ENCODE measurements at places on chromosomes 5 and 9. TPM values are rescaled to one million over a fixed set of nuclear protein-coding genes. Genes with fewer than 3 reads are reported as not detected.

- no peak for DNase-seq
These were observed 149.1 kb downstream of the TENT4A start for GRCh38 chr5:6862306-6862705.

- DNase-seq: no peak
These were observed 21.0 kb upstream of the NPR3 start for GRCh38 chr5:32690153-32690552.

- DNase-seq: no peak
These were observed 15.0 kb downstream of the ARHGAP26 start for GRCh38 chr5:142785206-142785605.

DNA sequence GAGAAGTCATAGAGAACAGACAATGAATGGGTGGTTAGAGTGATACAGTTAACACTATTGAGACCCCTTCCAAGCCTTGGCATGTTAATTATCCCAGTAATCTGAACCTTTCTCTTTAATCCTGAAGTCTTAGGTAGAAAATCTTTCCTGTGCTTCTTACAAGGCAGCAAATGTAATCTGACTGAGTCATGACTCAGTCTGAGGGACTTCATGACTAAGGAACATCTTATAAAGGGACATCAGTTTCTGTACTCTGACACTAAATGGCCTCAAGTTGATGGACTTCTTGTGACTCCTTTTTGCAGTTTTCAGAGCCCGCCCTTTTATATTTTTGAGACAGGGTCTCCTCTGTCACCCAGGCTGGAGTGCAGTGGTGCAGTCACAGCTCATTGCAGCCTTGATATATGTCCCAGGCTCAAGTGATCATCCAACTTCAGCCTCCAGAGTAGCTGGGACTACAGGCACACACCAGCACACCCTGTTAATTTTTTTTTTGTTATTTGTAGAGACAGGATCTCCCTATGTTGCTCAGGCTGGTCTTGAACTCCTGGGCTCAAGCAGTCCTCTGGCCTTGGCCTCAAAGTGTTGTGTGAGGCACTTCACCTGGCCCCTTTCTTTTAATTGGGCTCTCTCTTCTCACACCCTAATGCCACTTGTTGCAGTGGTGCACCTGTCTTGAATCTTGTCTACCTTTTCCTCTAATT, 9.5 kb downstream of the EXOSC3 start:
- DNase-seq: no peak

- DNase-seq: no peak
These were observed 95.9 kb downstream of the CDH6 start for GRCh38 chr5:31289429-31289828.

- no peak for DNase-seq
These were observed 6.3 kb upstream of the MVB12B start for GRCh38 chr9:126320158-126320922.

GRCh38 chr9:96604004-96604319, 15.7 kb downstream of the CDC14B start:
- DNase-seq: peak; percentile 17

GRCh38 chr5:10634050-10634449, 70.2 kb downstream of the ANKRD33B start:
- DNase-seq: no peak

- DNase-seq: peak; percentile 35
These were observed 24.0 kb downstream of the RANBP17 start for GRCh38 chr5:170885809-170886208.

GRCh38 chr9:20990867-20991266, 40.6 kb downstream of the HACD4 start:
- DNase-seq: peak; percentile 8

Gene C5orf34
- 3.9 TPM for total RNA-seq

Gene PTPRD
- total RNA-seq: 7.1 TPM

Gene PCBD2
- 4.7 TPM for total RNA-seq

Gene SPAAR
- not detected for total RNA-seq
